ENCODE measurements at places on chromosomes 5 and 9.
A peak's percentile ranks its signal among the peaks of the same experiment; 100 is the strongest.

DNA sequence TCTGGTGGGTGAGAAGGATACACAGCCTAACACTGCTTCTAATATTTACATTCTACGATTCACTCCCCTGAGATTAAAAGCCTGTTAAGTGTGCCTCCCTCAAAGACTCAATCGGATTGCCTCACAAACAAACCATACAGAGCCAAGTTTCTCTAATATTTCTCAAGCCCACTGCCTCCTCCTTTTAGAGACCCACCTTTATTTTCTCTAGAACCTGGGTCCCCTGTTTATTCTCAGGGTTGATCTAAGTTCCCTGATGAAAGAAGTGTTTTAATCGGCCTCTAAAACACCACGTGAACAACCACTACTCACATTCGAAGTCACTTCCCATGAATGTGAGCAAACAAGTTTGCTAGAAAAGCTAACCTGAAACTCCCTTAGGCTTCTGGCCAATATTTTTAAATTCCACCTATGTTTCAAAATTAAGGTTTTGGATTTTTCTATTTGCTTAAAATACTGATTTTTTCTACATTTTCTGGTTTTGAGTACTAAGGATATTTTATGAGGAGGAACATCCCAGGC, 76.5 kb downstream of the GLIS3 start:
- no peak for DNase-seq

GRCh38 chr9:124790801-124791505, 14.0 kb downstream of the OLFML2A start:
- DNase-seq, result no peak

DNA sequence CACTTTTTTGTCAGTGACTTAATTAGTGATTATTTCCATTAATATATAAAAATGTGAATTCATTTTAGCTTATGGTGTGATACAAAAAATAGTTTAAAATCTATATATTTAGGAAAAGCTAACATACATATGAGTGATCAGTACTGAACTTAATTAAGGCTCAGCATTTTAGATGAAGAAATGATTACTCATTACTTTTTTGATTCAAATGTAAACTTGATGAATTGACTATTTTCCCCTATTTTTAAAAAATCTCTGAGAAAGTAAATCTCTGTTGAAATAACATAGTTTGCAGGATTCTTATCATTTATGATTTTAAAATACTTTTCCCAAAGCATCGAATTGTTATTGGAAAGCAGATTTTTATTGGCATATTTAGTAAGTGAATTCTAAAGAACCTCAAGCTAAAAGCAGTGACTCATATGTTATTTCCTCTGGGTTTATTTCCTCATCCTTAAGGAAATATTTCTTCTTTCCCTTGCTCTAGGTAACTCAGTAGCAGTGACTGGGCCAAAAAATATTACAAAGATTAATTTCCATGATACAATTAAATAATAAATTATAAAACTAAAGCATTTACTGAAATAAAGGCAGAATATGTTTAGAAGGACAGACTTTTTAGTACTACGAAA, 290.6 kb downstream of the FER start:
- DNase-seq, result no peak

DNA sequence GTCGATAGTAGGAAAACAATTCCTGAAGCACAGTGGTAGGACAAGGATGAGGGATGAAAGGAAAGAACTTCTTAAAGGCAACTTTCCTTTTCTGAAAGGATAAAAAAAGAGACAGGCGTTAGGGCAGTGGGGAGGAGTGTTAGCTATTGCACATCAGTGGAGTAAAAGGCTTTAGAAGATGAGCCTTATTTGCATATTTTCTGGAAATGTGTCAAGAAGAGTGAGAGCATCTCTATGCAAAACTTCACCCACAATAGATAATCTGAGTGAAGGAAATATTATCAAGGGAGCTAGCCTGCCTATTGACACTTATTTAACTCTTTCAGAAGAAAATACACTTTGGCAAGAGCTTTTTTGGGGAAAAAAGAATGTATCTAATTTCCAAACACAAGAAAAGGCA, 151.6 kb downstream of the MACIR start:
- no peak for DNase-seq

DNA sequence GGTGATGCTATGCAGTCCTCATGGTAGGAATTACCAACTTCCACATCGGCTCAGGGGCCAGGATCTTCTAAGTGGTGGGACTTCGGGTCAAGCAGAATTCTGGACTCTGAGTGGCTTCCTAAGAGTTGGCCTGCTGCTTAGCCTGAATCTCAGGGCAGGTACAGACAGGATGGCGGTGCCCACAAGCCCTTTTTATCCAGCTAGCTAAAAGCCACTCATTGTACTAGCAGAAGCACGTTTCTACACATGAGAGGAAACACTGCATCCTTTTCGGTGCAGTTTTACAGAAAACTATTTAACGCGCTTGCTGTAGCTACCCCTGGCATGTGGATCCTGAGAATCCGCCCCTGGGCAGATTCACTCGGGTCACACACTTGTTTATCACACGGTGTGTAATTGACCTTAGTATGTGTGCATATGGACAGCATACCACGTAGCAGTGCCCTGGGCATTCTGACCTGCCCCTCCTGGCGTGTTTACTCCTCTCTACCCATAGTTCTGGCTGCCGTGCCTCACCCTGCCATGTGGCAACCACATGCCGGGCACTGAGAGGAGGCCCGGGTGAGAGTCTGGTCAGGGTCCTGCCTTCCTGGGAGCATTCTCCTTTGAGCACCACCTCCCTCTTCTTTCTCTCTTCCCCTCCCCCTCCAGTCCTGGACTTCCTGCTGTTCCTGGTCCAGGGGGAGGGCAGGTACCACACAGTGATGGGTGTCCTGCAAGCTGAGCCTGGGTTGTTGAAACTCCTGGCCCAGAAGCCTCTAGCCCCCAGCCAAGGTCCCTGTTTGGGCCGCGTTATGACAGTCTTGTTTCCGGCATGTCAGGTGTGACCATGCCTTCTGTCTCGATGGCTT, 65.9 kb downstream of the DAB2IP start:
- no peak for DNase-seq

- no peak for DNase-seq
Measured at GRCh38 chr9:93436655-93437407, 14.7 kb upstream of the FAM120A start.

- no peak for DNase-seq
Measured at GRCh38 chr9:72312386-72312987, 52.5 kb downstream of the ZFAND5 start.

DNA sequence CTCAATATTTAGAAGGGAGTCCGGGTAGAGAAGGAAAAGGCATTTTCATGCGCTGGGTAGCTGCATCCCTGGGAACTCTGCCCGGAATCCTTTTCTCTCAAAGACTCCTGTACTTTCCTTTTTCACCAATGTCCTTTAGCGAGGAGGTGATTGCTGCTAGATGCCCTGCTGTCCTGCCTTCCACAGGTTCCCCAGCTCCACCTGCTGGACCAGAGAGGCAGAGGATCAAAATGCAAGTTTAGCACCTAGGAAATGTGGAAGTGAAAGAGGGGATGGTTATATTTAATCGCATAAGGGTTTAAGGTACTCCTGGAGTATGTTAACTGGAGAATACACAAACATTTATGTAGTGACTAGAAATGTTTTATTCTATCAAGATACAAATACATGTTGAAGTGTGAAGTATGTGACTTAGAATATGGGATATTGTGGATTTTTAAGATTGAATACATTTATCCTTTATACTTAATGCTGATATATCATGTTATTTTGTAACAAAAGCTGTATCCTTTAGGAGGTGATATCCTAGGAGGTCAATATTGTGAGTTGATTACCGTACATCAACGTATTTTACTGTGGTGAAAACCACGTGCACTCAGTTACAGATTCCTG, 145.7 kb downstream of the ARHGAP26 start:
- DNase-seq, result peak; percentile 44

DNA sequence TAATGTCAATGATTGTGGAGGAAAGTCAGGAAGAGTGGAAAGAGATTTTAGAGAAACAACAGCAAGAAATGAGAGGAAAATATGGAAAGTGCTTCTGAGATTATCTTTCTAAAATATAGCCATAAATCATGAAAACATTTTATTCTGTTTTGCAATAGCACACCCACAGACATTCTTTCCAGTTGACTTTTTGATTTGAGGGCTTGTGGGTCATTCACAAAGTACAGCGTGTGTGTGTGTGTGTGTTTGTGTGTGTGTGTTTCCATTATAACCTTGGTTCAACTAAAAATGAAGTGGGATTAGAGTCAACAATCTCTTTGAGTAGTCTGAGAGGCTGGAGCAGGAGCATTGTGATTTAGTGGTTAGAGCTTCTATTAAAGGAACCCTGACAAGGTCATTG, 116.6 kb upstream of the GAS1 start:
- DNase-seq, result no peak

- DNase-seq, result no peak
Measured at GRCh38 chr9:130053504-130054324, at the start of gene GPR107. GPR107 (plus strand) TSS chr9:130053906; CDS start chr9:130053933, 27 bp downstream.

DNA sequence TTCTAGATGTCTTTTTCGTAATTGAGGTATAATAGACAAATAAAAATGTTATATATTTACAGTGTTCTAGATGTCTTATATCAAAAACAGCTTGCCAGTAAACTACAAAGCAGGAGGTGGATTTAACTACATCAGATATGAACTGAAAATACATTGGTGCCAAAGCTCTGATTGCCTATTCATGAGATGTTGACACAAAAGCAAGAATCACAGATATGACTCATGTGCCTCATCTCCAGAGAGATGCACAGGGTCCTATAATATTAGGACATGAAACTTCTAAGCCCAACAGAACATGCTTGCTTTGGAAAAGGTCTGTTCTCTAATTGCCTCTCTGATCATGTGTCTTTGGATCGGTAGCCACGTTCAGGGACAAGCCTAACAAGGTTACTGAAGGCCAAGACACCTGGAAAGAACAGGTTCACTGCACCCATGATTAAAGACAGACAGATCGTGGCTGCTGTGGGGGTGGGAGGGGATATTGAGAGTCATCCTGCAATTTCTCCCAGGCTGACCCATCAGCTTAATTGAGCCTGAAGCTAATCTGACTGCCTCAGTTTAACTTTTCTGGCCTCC, 16.8 kb downstream of the ABCA1 start:
- no peak for DNase-seq

- no peak for DNase-seq
Measured at GRCh38 chr9:124124729-124125650, 113.4 kb downstream of the LHX2 start.

- DNase-seq, result no peak
Measured at GRCh38 chr5:1156033-1156753, 44.3 kb upstream of the SLC12A7 start.

DNA sequence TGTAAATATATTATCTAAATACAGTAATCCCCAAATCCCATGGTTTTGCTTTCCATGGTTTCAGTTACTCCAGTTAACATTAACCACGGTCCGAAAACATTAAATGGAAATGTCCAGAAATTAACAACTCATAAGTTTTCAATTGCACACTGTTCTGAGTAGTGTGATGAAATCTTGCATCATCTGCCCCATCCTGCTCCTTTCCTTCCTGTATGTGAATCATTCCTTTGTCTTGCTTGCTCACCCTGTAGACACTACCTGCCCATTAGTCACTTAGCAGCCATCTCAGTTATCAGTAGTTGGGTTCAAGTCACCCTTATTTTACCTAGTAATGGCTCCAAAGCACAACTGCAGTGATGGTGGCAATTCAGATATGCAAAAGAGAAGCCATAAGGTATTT, 1568.5 kb upstream of the WWC1 start:
- DNase-seq, result no peak

DNA sequence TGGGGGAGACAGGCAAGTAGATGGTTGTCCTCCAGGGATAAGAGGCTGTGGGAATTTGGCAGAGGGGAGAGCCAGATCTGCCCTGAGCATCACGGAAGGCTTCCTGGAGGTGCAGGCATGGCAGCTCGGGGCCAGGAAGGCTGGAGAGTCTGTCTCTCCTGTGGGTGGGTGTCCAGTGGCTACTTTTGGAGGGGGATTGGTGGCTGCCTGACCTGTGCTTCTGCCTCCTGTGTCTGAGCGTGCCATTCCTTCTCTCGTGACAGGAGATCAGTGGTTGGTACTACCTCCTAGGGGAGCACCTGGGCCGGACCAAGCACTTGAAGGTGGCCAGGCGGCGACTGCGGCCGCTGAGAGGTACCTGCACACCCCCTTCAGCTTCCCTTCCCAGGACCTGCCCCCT, 33.5 kb downstream of the RGS3 start:
- DNase-seq, result no peak

DNA sequence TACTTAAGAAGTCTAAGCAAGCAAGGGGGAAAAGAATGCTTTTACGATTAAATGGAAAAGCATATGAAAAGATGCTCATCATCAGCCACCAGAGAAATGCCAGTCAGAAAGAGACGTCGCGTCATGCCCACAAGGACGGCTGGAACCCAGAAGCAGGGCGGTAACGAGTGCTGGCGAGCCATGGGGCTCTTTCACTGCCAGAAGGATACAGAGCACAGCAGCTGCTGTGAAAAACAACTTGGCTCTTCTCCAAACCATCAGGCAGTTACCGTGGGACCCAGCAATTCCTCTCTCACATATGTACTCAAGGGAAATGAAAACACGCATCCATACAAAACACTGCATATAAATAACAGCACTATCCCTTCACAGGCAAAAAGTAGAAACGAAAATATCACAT, 95.5 kb downstream of the CAMSAP1 start:
- no peak for DNase-seq

GRCh38 chr5:112485934-112486355, 66.9 kb upstream of the EPB41L4A start:
- no peak for DNase-seq

GRCh38 chr9:19085295-19085694, 17.4 kb downstream of the HAUS6 start:
- DNase-seq, result peak; percentile 38

DNA sequence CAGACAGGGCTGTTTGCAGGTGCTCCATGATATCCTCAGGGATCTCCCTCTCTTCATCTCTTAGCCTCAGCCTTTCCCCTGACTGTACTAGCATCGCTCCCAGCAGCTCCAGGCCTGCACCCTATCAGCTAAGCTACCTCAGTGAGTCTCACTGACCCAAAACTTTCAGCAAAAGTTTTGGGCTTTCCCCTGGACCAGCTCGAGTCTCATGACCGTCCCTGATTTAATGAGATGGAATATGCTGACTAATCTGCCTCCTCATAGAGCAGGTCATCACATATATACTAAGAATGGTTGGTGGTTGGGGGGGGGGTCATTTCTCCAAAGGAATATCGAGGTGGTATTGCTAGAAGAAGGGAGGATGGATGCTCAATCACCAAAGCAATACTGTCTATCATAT, 151.5 kb downstream of the NR3C1 start:
- DNase-seq, result no peak

- no peak for DNase-seq
Measured at GRCh38 chr9:35517552-35518224, 27.8 kb downstream of the RUSC2 start.

- DNase-seq, result no peak
Measured at GRCh38 chr5:133878236-133878555, 90.2 kb downstream of the C5orf15 start.
